Glutamatergic neuron (in vitro differentiated cells): ENCODE measurements at places on chromosomes 1 and 21.

GRCh38 chr21:41671212-41671762 lies 95.6 kb downstream of the RIPK4 start:
- no peak for DNase-seq

GRCh38 chr1:210937846-210938245 lies 196.1 kb downstream of the KCNH1 start:
- no peak for DNase-seq

DNA sequence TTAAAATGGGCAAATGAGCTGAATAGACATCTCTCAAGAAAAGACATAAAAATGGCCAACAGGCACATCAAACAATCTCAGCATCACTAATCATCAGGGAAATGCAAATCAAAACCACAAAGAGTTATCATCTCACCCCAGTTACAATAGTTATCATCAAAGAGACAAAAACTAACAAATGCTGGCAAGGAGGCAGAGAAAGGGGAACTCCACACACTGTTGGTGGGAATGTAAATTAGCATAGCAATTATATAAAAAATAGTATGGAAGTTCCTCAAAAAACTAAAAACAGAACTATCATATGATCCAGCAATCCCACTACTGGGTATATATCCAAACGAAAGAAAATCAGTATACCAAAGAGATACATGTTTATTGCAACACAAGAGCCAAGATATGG lies 68.7 kb downstream of the DENND1B start:
- no peak for DNase-seq

- peak; percentile 14 for DNase-seq
Observed at GRCh38 chr1:2344744-2345296, 46.5 kb downstream of the MORN1 start.

DNA sequence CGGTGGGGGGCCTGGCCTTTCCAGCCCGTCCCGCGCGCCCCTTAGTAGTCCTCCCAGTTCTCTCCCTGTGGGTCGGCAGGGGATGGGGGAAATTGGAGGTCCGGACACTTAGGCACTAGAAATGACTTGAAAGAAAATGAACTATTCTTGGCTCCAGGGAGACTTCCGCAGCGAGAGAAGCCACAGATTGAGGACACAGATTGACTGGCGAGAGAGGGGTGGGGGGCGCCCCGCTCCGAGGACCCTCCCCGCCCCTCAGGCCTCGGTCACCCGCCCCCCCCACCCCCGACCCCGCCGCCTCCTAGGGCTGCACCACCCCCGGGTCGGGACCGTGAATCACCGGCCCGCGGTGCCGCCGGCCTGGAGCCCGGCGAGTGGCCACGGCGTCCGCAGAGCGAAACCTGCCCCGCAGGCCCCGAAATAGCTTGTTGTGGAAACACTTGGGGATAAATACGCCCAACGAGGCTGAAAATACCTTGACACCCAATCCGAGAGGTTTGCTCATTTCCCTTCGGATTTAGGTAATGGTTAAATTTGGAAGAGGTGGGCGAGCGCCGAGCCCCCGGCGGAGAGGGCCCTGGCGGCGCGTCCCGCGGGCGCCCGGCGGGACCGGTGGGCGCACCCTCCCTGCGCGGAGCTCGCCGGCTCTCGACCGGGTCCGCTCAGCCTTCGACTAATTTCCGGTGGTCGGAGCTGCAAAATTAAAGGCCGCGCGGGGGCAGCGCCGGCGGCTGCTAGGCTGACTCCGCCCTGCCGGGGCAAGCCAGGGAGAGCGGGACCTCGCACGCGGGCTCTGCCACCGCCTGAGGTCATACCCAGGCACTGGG lies at the start of gene GFI1:
TSS of gene GFI1 (minus strand) at position 675 of the 827 bp plus-strand sequence. CDS start 3,438 bp downstream, outside the sequence.
- peak; percentile 63 for DNase-seq

DNA sequence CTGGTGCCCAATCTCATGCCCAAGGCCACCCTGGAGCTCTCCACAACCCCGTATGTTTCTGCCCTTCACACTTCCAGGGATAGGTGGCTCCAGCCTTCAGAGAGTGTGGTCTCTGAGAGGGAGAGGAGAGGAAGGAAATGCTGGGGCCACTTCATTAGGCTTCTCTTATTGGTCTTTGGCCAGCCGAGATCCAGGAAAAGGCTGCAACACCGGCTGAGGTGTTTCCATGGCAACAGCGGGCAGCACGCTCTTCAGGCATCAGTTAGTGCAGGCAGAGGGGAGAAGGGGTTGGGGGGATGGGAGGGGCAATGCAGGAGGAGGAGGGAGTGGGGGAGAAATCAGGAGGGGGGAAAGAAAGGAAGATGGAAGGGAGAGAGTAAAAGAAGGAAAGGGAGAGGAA lies 275.1 kb upstream of the GJB5 start:
- DNase-seq = no peak

- no peak for DNase-seq
Observed at GRCh38 chr1:201740670-201741111, 88.3 kb upstream of the IPO9 start.

DNA sequence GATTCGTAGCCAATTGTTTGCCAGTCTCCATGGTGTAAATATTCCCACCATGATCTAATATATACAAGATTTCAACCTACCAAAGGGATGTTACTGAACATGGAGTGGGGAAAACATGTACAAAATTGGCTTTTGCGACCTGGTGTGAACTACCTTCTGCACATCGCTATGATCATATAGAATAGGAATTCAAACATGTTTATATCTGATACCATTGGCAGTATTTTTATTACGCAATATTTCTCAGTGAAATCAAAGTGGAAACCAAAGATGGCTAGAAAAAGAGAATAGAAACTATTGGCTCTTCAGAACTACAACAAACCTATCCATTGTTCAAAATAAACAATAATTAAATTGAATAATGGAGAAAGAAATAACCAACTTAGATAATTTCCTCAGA lies 285.1 kb downstream of the TPR start:
- DNase-seq = no peak

- no peak for DNase-seq
Observed at GRCh38 chr1:41284121-41284520, 42.0 kb upstream of the SCMH1 start.

DNA sequence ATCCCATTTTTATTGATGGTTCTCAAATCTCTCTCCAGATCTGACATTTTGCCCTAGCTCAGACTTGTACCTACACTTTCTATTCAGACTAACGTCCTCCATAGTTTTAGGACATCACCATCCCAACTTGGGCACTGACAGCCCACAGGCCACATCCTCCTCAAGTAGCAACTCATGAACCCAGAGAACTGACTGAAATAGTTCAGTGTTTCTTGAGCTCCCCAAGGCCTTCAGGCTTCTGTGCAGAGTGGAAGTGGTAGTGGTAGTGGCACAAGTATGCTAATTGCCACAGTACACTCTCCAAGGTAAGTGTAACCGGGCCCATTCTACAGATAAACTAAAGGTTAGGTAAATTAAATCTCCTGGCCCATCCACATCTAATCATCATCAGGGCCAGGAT lies 112.6 kb downstream of the SLC45A1 start:
- DNase-seq = no peak

DNA sequence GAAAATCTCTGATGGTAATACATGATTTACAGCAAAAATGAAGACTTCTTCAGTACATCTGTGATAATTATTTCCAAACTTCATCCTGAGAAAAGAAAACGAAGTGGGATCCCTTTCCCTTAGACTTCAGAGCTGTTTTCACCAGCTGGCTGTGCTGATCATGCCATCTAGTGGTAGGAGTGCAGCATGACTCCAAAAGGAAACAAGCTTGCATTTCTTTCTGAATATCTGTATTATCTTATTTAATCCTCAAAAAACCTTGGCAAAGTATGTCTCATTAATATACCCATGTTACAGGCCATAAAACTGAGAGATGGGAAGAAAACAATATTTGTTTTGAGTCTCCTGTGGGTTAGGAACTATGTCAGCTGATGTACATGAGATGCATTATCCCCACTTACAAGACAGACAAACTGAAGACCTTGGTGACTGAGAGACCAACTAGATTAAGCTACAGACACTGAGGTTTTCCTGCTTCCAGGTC lies 9.8 kb upstream of the GJA8 start:
- DNase-seq = no peak

- peak; percentile 70 for DNase-seq
Observed at GRCh38 chr1:87335175-87335884, 6.7 kb downstream of the LMO4 start.

DNA sequence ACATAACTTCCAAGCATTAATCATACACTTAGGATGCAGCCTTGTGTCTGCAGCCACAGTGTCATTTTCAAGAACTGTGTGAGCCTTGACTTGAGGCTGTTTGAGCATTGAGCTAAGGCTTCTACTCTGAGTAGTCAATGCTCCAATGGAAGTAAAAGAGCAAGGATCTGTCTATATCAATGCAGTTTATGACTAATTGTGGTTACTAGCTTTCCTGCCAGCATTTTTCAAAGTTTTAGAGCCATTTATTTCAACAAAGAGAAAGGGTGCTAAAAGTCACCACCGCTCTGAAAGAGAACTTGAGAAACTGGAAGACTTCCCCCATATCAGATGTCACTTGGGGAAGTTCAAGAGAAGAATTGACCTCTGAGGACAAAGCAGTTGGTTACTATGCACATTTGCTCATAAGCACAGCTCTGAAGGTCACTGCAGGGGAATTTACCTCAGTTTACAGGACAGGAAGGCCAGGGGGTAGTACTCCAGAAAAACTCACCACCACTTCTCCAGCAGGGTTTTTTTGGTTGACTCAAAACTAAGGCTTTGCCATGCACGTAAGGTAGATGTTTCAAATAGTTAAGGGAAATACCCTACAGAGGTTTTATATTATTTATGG lies 24.5 kb upstream of the RGS1 start:
- DNase-seq = no peak

DNA sequence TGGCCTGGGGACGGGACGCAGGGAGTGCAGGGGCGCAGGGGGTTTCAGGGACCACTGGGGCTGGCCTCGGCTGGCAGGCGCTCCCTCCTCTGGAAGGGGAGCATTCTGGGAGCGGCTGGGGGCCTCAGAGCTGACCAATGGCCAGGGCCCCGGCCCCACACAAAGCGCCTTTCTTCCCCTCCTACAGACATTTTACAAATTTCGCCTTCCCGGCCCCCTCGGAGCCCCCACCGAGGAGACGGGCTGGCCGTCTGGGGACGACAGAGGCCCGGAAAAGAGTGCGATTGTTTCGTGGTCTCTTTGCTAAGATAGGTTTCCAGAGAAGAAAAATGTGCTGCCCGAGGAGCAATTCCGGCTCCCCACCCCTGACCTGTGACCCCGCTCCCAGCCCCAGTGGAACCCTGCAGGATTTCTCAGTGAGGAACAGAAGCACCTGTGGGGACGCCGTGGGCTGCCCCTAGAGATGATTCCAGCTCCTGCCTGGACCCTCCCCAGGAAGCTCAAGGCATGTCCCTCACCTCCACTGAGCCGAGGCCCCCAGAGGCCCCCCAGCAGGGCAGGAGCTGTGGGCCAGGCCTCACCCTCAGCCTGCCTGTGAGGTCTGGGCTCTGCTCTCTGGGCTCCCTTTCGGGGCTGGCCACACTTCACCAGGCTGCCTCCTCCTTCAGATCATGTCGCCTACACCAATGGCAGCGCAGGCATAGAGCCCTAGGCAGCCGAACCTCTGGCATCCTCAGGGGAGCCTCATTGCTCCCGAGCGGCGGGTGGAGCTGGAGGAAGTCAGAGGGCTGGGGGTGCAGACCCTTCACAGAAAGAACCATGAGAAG lies 15.0 kb upstream of the PLEKHG5 start:
- no peak for DNase-seq

DNA sequence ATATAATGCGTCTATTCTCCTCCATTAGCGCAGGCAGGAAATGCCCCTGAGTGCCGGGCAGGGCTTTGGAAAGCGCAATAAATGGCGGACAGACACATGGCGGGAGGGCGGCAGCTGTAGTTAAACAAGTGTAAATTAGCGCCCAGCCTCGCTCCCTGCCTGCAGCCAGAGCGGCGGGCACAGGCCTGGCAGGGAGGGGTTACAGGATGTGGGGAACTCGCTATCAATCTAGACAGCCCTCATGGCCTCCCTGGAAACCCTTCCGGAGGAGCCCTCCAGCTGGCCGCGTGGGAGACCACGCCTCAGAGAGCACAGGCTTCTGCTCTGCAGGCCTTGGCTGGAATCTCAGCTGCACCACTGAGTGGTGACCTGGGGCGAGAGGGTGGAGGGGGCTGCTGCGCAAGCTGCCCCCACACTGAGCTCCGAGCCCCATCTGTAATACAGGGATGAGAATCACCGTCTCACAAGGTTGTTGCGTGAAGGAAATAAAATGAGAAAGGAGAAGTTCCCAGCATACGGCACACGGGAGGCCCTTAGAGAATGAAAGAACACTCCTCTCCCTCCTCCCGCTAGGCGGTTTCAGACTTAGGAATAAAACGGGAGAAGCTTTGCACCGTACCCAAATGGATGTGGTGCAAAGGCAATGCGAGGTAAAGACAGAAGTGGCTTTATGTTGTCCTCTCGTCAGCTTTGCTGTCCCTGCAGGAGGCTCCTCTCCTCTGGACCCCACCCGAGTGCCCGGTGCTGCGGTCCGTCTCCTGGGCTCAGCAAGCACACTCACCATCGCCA lies 167.2 kb upstream of the POU3F1 start:
- DNase-seq = no peak

GRCh38 chr1:24003331-24003972 lies 23.3 kb upstream of the SRSF10 start:
- DNase-seq = no peak

GRCh38 chr1:56135864-56136147 lies 443.6 kb downstream of the PLPP3 start:
- no peak for DNase-seq

GRCh38 chr1:55304229-55304740 lies 89.1 kb upstream of the USP24 start:
- peak; percentile 24 for DNase-seq

- DNase-seq = no peak
Observed at GRCh38 chr1:25186161-25187007, 45.9 kb downstream of the SYF2 start.

- no peak for DNase-seq
Observed at GRCh38 chr1:106072909-106073600, 983.4 kb upstream of the PRMT6 start.

DNA sequence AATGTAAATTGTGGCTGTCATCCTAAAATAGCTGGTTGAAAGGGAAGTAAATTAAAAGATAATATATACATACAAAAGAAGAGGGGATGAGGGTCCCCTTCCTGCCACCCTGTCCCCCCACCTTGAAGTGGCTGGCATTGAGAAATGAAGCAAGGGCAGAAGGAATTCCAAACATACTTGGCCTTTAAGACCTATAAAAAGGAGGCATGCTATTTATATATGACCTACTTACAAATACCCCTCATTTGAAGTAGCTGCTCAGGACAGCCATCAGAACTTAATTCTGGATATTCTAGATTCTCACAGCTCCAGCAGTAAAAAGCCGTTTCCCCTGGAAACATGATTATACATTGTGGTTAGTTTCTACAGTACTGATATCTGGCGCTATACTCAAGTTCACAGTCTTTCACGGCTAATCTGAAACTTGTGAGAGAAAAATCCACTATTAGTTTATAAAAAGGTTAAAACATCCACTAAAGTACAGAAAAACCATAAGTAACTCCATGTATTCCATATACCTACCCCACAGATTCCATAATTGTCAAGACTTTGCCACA lies 9.6 kb upstream of the MAP10 start:
- DNase-seq = no peak

GRCh38 chr1:199743227-199743626 lies 284.3 kb upstream of the NR5A2 start:
- no peak for DNase-seq
